ENCODE measurements at places on chromosomes 12 and 14. TPM values are rescaled to one million over a fixed set of nuclear protein-coding genes. Genes with fewer than 3 reads are reported as not detected.

The OVCH1 gene
- not detected for total RNA-seq

GRCh38 chr12:12641650-12642049 lies 30.0 kb downstream of the CREBL2 start:
- no peaks in the 10 kb centered on the region for H3K27me3 ChIP-seq
- no peak overlapping the region for H3K27ac ChIP-seq
- peaks cover 9% of the 10 kb centered on the region for H3K4me1 ChIP-seq
- no peak for DNase-seq
- H3K36me3 ChIP-seq, result peaks cover 78% of the 10 kb centered on the region

DNA sequence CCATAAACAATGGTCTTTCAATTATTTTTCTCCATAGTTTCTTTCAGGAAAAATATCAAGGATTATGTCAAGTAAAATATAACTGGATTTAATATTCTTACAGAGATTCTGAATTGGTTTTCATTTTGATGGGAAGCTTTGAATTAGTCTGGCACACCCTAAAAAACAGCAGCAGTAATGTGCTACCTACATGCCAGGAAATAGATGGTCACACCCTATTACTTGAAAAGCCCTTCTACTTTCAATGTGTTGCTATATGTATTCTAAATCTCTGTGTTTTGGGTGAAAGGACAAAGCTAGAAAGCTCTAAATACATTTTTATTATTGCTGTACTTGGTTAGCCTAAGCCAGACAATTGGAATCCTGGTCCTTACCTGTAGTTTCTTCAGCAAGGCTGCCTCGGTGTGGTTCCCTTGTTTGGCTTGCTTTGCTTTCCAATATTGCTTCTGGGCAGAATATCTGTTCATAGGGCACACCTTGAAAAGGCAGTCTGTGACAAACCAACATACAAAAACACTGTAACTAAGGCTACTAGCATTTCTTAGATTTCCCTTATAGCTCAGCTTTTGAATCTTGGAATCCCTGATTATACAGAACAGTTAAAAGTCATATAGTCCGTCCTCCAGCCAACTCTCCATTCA lies 107.6 kb downstream of the ITPR2 start:
- H3K4me3 ChIP-seq, result no peak overlapping the region
- peaks cover 19% of the 10 kb centered on the region for H3K4me1 ChIP-seq
- peaks cover 13% of the 10 kb centered on the region for H3K36me3 ChIP-seq
- no peak for DNase-seq
- H3K27me3 ChIP-seq, result no peaks in the 10 kb centered on the region
- peak overlapping the region; percentile 48 for H3K27ac ChIP-seq

DNA sequence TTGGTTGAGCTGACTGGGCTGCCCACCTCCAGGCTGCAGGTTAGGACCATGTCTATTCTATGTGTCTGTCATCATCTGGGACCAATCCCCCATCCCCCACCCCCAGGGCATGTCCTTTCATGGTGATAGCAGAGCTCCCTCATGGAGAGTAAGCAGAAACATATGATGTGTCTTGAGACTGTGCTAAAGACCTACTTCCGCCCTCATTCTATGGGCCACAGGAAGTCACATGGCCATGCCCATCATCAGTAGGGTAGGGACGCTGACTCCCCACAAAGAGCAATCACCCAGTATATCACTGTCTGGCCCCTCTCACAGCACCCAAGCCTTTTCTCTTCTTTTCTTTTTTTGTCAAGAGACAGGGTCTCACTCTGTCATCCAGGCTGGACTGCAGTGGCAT lies 99.7 kb downstream of the CMKLR1 start:
- no peak overlapping the region for H3K27ac ChIP-seq
- no peak for DNase-seq
- no peaks in the 10 kb centered on the region for H3K4me1 ChIP-seq
- H3K27me3 ChIP-seq, result peaks cover 6% of the 10 kb centered on the region
- H3K4me3 ChIP-seq, result no peak overlapping the region
- H3K36me3 ChIP-seq, result no peaks in the 10 kb centered on the region

- DNase-seq, result no peak
- no peak overlapping the region for H3K27ac ChIP-seq
- no peaks in the 10 kb centered on the region for H3K36me3 ChIP-seq
- H3K27me3 ChIP-seq, result peaks cover 10% of the 10 kb centered on the region
- H3K4me3 ChIP-seq, result no peak overlapping the region
Observed at GRCh38 chr12:106766393-106766826, 8.1 kb upstream of the RIC8B start.

- no peaks in the 10 kb centered on the region for H3K36me3 ChIP-seq
- no peak for DNase-seq
- no peak overlapping the region for H3K4me3 ChIP-seq
- H3K27ac ChIP-seq, result no peak overlapping the region
Observed at GRCh38 chr12:109301643-109302168, 7.4 kb downstream of the FOXN4 start.

The MIP gene
- not detected for total RNA-seq

DNA sequence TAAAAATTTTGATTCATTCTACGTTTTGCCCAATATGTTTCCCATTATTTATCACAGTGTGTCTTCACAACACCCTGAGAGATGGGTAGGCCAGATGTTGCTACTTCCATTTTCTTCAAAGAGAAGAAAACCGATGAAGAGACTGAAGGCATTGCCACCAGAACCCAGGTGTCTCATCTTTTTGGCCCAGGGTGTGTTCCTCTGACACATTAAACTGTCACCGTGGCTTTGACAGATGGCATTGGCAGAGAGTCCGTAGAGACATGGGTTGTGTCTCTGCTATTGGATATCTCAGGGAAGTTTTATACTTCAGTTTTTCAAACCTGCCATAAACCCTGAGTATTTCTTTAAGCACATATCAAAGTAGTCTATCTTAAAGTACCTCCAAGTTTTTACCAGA lies 11.3 kb upstream of the NUDT4 start:
- H3K4me3 ChIP-seq, result no peak overlapping the region
- no peaks in the 10 kb centered on the region for H3K27me3 ChIP-seq
- H3K27ac ChIP-seq, result no peak overlapping the region
- no peak for DNase-seq
- peaks cover 12% of the 10 kb centered on the region for H3K4me1 ChIP-seq

- no peaks in the 10 kb centered on the region for H3K27me3 ChIP-seq
- H3K4me1 ChIP-seq, result peaks cover 10% of the 10 kb centered on the region
- DNase-seq, result no peak
- H3K4me3 ChIP-seq, result no peak overlapping the region
Observed at GRCh38 chr14:22648506-22648905, 4.4 kb upstream of the OR6J1 start.

DNA sequence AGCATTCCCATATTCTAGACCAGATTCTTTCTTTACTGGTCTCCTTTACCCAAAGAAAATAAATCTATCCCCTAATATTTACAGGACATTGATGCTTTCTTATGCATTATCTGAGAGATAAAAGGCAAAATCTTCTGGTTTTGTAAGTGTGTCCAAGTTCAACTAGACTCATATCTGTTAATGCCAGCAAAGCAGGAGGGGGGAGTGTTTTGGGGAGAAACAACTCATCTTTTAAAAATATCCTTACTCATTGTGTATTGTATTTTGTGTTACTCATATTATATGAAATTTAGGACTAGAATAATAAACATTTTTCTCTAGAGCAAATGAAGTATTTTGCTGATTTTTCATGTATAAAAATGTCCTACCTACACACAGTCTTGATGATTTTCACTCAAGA lies 54.8 kb downstream of the SAMD4A start:
- no peaks in the 10 kb centered on the region for H3K27me3 ChIP-seq
- H3K27ac ChIP-seq, result no peak overlapping the region
- H3K4me1 ChIP-seq, result peaks cover 25% of the 10 kb centered on the region
- H3K4me3 ChIP-seq, result no peak overlapping the region

- H3K27me3 ChIP-seq, result no peaks in the 10 kb centered on the region
- peaks cover 31% of the 10 kb centered on the region for H3K4me1 ChIP-seq
- H3K27ac ChIP-seq, result peak overlapping the region; percentile 26
- peak; percentile 24 for DNase-seq
Observed at GRCh38 chr14:50773632-50774541, 57.1 kb downstream of the NIN start.

DNA sequence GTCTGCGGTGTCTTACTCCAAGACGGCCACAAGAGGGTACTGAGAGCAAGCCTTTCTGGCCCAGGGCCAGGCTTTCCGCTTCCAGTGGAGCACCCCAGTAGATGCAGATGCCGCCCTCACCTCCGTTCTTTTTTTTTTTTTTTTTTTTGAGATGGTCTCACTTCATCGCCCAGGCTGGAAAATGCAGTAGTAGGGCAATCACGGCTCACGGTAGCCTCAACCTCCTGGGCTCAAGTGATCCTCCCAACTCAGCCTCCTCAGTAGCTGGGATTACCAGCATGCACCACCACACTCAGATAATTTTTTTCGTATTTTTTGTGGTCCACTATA lies 5.6 kb upstream of the LBHD2 start:
- no peak overlapping the region for H3K4me3 ChIP-seq
- H3K27me3 ChIP-seq, result peaks cover 4% of the 10 kb centered on the region
- peak; percentile 82 for DNase-seq
- no peaks in the 10 kb centered on the region for H3K4me1 ChIP-seq
- no peak overlapping the region for H3K27ac ChIP-seq

GRCh38 chr14:77144412-77145115 lies 3.0 kb upstream of the ZDHHC22 start:
- H3K27me3 ChIP-seq, result peaks cover 70% of the 10 kb centered on the region
- no peak overlapping the region for H3K4me3 ChIP-seq
- H3K36me3 ChIP-seq, result no peaks in the 10 kb centered on the region
- H3K4me1 ChIP-seq, result peaks cover 11% of the 10 kb centered on the region

DNA sequence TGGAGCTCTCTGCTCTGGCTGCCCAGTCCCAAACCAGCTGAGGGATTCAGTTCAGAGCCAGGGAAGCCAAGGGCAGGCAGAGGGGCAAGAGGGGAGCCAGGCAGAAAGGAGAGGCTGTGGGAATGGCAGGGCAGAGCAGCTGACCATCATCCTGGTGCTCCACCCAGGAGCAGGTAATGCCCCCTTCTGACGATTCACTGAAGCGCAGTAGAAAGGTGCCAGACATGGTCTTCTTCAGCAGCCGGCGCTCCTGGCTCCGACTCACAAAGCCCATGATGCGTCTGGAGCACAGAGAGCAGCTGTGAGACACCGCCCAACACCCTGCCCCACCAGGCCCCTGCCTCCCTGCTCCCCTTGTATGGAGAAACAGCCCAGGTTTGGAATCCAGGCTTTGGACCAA lies 8.0 kb downstream of the IL23A start:
- no peak for DNase-seq
- H3K27me3 ChIP-seq, result no peaks in the 10 kb centered on the region
- peaks cover 5% of the 10 kb centered on the region for H3K4me1 ChIP-seq
- H3K4me3 ChIP-seq, result no peak overlapping the region
- H3K27ac ChIP-seq, result no peak overlapping the region

DNA sequence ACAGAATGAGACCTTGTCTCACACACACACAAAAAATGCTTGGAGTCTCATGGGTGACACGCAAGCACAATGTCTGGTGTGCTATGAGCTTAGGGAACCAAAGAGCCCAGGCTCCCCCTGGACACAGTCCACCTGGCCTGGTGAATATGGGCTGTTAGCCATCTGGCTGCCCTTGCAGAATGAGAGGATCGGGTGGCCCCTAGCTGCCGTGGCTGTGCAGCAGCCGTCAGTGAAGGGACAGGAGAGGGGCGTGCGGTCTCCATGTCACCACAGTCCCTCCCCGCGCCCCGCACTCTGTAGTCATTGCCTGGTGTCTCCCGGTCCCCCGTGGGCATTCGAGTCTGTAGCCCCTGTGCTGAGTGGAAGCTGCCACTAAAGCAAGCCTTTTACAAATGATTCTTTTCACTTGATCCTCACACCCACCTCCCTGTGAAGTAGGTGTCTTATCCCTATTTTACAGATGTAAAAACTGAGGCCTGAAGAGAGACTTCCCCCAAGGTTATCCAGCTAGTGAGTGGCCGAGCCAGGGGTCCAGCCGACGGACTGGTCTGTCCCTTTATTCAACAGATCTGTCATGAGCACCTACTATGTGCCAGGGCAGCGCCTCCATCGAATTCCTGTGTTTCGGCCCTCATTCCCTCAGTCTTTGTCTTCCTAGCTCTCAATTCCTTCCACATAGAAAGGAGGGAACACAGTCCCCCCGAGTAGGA lies 18.8 kb downstream of the MVK start:
- H3K27me3 ChIP-seq, result peaks cover 2% of the 10 kb centered on the region
- H3K4me3 ChIP-seq, result no peak overlapping the region
- peaks cover 16% of the 10 kb centered on the region for H3K36me3 ChIP-seq

DNA sequence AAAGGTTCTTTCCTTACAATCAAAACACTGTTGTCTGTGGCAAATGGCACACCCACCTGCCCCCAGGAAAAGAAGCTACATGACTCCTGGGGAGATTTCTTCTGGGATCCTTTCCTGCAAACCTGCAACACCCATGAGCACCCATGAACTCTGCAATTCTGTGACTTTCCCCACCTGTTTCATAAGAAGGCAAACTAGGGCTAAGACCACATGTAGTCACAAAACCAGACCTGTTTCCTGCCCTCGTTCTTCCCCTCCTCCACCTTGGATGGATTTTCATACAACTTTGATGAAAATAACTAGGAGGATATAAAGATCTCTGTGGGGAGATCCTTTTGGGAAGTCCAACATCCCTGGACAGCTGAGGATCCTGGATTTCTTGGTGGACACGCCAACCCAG lies 1084.7 kb downstream of the BCL11B start:
- H3K4me3 ChIP-seq, result peak overlapping the region; percentile 9
- peak overlapping the region; percentile 99 for H3K27ac ChIP-seq
- DNase-seq, result no peak
- H3K36me3 ChIP-seq, result peaks cover 16% of the 10 kb centered on the region
- no peaks in the 10 kb centered on the region for H3K27me3 ChIP-seq

DNA sequence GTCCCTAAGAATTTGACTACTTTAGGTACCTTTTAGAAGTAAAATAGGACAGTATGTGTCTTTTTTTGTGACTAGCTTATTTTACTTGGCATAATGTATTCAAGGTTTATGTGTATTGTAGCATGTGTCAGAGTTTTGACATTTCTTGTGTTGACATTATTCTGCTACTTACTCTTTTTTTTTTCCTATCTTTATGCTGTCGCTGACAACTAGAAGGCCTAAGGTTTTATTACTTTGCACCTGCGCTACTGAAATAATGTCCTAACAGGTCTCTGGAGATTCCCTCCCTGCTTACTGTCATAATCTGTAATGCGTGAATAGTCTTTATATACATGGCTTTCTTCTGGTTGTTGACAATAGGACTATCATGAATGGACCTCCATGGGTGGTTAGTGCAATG lies 43.0 kb downstream of the PDE3A start:
- H3K27me3 ChIP-seq, result no peaks in the 10 kb centered on the region
- no peak overlapping the region for H3K4me3 ChIP-seq
- no peaks in the 10 kb centered on the region for H3K36me3 ChIP-seq
- no peak overlapping the region for H3K27ac ChIP-seq
- no peaks in the 10 kb centered on the region for H3K4me1 ChIP-seq
- no peak for DNase-seq

The FAM161B gene
- 1.9 TPM for total RNA-seq

- no peaks in the 10 kb centered on the region for H3K4me1 ChIP-seq
- H3K27me3 ChIP-seq, result peaks cover 9% of the 10 kb centered on the region
- H3K27ac ChIP-seq, result no peak overlapping the region
- H3K36me3 ChIP-seq, result no peaks in the 10 kb centered on the region
- H3K4me3 ChIP-seq, result no peak overlapping the region
Observed at GRCh38 chr12:65324056-65324455, 45.6 kb downstream of the MSRB3 start.

DNA sequence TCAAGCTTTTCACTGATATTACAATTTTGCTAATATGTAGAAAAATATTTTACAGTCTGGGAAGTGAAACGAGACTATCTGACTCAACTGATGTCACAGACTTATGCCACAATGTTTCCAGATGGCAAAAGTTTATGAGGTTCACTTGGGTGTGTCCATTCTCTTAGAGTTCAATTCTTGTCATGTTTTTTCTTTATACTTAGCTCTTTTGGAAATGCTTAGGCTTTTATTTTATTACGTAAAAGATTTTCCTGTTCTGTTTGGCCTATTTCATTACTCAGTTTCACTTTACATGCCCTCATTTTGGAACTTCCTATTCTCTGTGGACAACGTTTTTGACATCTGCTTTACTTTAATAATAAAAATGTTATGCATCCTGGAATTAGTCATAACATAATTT lies 2.1 kb upstream of the PDZRN4 start:
- peaks cover 42% of the 10 kb centered on the region for H3K27me3 ChIP-seq
- H3K4me3 ChIP-seq, result no peak overlapping the region
- no peaks in the 10 kb centered on the region for H3K36me3 ChIP-seq
- no peak for DNase-seq

The IL31 gene
- total RNA-seq, result not detected

All from activated CD4-positive, alpha-beta T cell treated with anti-CD3 and anti-CD28 coated beads, Interleukin-2, amount 10 ng/mL, durations not matched to agents 7 days and 5 days (primary cell).